ENCODE measurements at places on chromosomes 11 and 22.

GRCh38 chr11:71371674-71372069 is 76.5 kb downstream of the DHCR7 start:
- H3K36me3 ChIP-seq: no peaks in the 10 kb centered on the region
- DNase-seq: no peak
- no peaks in the 10 kb centered on the region for H3K27me3 ChIP-seq
- no peak overlapping the region for H3K4me3 ChIP-seq

GRCh38 chr22:27344546-27344945 is 457.0 kb downstream of the MN1 start:
- H3K4me3 ChIP-seq: no peak overlapping the region
- no peak for DNase-seq
- H3K27me3 ChIP-seq: no peaks in the 10 kb centered on the region
- no peak overlapping the region for H3K27ac ChIP-seq
- no peaks in the 10 kb centered on the region for H3K4me1 ChIP-seq

GRCh38 chr22:23376256-23376655 is 195.9 kb downstream of the BCR start:
- no peak for DNase-seq
- no peaks in the 10 kb centered on the region for H3K27me3 ChIP-seq
- H3K4me3 ChIP-seq: no peak overlapping the region
- no peaks in the 10 kb centered on the region for H3K36me3 ChIP-seq

GRCh38 chr22:20550851-20551744 is 43.7 kb downstream of the MED15 start:
- H3K36me3 ChIP-seq: peaks cover 32% of the 10 kb centered on the region
- H3K27ac ChIP-seq: peak overlapping the region; percentile 92
- DNase-seq: peak; percentile 55
- no peaks in the 10 kb centered on the region for H3K27me3 ChIP-seq

- no peak overlapping the region for H3K4me3 ChIP-seq
- H3K36me3 ChIP-seq: no peaks in the 10 kb centered on the region
- H3K4me1 ChIP-seq: peaks cover 12% of the 10 kb centered on the region
- no peak overlapping the region for H3K27ac ChIP-seq
Observed at GRCh38 chr22:31127181-31127772, 4.5 kb downstream of the INPP5J start.

DNA sequence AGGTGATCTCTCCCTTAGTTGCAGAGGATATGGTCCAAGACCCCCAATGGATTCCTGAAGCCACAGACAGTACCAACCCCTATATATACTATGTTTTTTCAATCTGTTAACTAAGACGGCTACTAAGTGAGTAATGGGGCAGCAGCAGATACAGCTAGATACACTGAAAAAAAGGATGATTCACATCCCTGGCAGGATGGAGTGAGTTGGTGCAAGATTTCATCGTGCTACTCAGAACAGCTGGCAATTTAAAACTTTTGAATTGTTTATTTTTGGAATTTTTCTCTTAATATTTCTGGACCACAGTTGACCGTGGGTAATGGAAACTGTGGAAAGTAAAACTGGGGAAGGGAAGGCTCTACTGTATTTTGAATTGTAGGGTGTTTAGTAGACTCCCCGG is 17.0 kb upstream of the TMEM218 start:
- no peaks in the 10 kb centered on the region for H3K27me3 ChIP-seq
- no peak overlapping the region for H3K4me3 ChIP-seq
- no peaks in the 10 kb centered on the region for H3K36me3 ChIP-seq
- no peak for DNase-seq
- H3K4me1 ChIP-seq: no peaks in the 10 kb centered on the region

DNA sequence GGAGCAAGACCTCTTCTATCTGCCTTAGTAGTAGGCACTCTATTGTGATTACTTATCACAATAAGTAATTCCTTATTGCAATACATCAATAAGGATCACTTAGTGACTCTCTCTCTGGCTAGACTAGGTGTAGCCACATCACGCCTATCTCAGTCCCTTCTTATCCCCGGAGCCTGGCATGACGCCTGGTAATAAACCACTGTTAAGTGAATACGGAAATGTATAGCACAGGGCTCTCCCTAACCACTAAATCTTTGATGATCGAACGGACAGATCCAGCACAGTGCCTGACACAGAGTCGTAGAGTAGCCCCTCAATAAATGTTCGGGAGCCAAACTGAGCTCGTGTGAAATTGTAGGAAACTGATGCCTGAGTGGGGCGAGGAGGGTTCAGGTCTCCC is 143.3 kb downstream of the FBXO7 start:
- H3K27me3 ChIP-seq: no peaks in the 10 kb centered on the region
- no peaks in the 10 kb centered on the region for H3K36me3 ChIP-seq
- peak overlapping the region; percentile 91 for H3K27ac ChIP-seq
- no peak overlapping the region for H3K4me3 ChIP-seq

DNA sequence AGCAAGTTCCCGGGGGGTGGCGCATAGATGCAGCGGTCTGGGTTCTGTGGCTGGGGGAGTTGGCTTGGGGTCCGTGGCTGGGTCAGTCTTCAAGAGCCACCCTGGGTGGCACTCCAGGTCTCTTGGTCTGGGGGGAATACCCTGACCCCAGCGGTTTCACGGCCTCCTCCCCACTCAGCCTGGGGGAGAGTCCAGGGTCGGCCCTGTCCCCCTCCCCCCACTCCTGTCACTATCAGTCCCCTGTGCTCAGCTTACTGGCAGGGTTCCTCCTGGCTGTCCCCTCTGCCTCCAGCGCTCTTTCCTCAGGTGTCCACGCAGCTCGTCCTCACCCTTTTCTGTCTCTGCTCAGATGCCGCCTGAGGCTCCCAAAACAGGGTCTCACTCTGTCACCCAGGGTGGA is 68.5 kb upstream of the PARVG start:
- no peaks in the 10 kb centered on the region for H3K36me3 ChIP-seq
- DNase-seq: no peak

DNA sequence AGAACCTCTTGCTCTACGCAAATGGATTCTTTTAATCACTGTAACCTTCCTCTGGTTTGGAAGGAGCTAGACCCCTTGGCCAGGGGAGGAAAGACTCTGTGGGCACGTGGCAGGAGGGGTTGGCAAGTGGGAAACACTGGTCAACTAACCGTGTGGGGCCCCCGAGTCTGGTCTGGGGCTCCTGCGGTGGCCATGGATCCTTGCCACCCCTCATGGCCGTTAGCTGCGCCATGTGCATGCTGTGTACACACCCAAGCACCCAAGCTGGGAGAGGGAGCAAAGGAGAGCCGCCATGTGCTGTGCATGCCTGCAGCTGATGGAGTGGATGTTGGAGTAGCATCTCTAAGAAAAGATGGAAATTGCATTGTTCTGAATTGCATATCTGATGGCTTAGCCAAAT is 730.6 kb downstream of the FAM181B start:
- no peak overlapping the region for H3K27ac ChIP-seq
- H3K27me3 ChIP-seq: no peaks in the 10 kb centered on the region
- no peaks in the 10 kb centered on the region for H3K4me1 ChIP-seq
- H3K4me3 ChIP-seq: no peak overlapping the region
- H3K36me3 ChIP-seq: no peaks in the 10 kb centered on the region

- DNase-seq: no peak
- H3K27me3 ChIP-seq: no peaks in the 10 kb centered on the region
Observed at GRCh38 chr11:73342633-73343032, 33.6 kb upstream of the RELT start.

- H3K36me3 ChIP-seq: peaks cover 98% of the 10 kb centered on the region
- no peak for DNase-seq
- no peaks in the 10 kb centered on the region for H3K4me1 ChIP-seq
- H3K4me3 ChIP-seq: no peak overlapping the region
- H3K27me3 ChIP-seq: no peaks in the 10 kb centered on the region
Observed at GRCh38 chr11:492427-493226, 14.4 kb downstream of the RNH1 start.

DNA sequence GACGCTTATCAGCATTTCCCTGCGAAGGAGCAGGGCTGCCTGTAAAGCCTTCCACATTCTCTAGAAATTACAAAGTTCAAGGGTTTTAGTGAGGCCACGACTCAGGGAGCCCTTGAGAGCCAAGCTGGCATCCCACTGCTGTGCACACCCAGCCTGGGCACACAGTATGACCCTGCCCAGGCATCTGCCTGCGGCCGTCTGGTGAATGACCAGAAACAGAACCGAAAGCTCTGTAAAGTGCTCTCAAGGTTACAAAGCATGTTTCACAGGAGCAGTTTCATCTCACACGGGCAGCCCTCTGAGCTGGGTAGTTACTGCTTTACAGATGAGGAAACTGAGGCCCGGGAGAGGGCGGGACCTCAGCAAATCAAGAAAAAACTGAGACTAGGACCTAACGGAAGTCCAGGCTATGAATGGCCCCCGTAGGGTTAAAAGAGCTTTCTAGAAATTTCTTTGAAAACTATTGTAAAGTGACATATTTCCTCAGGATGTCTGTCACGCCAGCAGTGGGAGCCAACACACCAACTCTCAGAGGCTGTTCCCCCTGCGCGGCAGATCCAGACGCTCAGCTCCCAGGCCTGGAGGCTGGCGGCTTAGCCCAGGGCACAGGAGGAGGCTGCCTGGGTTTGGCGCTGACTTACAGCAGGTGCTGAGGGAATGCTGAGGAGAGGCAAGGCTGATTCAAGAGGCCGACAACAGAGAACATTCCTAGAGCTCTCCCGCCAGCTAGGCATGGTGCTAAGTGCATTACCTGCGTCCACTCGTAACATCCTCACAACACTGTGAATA is 7.7 kb upstream of the TCF20 start:
- H3K36me3 ChIP-seq: no peaks in the 10 kb centered on the region
- H3K4me1 ChIP-seq: peaks cover 3% of the 10 kb centered on the region
- no peak for DNase-seq

DNA sequence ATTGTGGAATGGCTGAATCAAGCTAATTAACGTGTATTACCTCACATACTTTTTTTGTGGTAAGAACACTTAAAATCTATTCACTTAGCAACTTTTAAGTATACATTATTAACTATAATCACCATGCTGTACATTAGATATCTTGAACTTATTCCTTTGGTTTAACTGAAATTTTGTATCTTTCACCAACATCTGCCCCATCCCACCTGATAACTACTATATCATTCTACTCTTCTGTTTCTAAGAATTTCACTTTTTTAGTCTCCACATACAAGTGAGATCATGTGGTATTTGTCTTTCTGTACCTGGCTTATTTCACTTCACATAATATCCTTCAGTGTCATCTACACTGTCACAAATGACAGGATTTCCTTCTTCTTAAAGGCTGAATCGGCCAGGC is 17.1 kb upstream of the VWA5A start:
- H3K36me3 ChIP-seq: no peaks in the 10 kb centered on the region
- DNase-seq: no peak
- no peaks in the 10 kb centered on the region for H3K4me1 ChIP-seq
- H3K27me3 ChIP-seq: no peaks in the 10 kb centered on the region

- H3K27ac ChIP-seq: no peak overlapping the region
- no peak for DNase-seq
- no peaks in the 10 kb centered on the region for H3K4me1 ChIP-seq
Observed at GRCh38 chr22:28466399-28466798, 213.2 kb downstream of the TTC28 start.

DNA sequence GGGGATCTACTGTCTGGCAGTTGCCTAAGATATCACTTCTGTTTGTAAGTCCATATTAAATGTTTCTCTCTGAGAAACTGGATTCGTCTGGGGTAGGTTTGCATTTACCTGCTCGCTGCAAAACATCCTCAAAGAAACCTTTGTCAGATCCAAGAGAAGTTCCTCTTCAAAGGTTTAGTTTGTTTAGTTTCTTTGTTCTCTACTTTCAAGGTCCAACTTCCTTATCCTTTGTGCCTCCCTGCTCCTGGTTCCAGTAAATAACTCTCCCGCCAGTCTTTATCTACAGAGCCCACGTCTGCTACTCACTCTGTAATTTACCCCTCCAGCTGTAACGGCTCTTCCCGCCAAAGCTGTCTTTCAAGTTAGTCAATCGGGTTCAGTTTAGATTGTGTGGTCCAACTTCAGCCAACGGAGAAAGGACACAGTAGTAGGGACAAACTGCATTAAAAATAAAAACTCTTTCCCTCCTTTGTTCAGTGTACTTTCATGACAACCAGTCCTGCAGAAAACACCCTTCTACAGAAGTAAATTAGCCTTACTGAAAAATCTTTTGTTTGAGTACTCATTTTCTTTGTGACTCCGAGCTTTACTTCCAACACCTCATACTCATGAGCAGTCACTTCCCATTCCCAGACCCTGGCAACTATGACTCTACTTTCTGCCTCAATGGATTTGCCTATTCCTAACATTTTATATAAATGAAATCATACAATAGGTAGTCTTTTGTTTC is 41.0 kb downstream of the TMPRSS5 start:
- H3K4me3 ChIP-seq: no peak overlapping the region
- H3K27me3 ChIP-seq: no peaks in the 10 kb centered on the region
- no peak overlapping the region for H3K27ac ChIP-seq
- DNase-seq: no peak

DNA sequence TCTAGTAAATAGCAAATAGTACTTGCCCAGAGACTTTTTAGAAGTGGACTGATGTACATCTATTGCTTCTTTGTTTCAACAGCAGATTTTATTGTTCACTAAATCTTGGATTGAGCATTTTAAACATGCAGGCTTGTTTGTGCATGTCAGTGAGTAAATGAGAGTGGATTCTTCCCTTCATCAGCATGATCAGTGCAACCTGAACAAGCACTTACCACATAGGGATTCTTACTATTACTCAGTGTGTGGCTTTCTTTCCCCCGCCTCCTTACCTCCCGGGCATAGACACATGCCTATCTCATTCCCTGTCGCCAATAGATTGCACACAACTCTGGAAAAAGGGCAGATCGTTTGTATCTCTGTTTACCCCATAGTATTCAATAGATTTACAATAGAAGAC is 197.5 kb downstream of the C11orf87 start:
- H3K4me3 ChIP-seq: no peak overlapping the region
- H3K36me3 ChIP-seq: no peaks in the 10 kb centered on the region
- no peaks in the 10 kb centered on the region for H3K27me3 ChIP-seq
- DNase-seq: no peak
- H3K4me1 ChIP-seq: no peaks in the 10 kb centered on the region
- H3K27ac ChIP-seq: no peak overlapping the region

GRCh38 chr22:49678137-49678841 is 149.4 kb downstream of the BRD1 start:
- H3K27me3 ChIP-seq: no peaks in the 10 kb centered on the region
- no peak for DNase-seq
- no peaks in the 10 kb centered on the region for H3K36me3 ChIP-seq

DNA sequence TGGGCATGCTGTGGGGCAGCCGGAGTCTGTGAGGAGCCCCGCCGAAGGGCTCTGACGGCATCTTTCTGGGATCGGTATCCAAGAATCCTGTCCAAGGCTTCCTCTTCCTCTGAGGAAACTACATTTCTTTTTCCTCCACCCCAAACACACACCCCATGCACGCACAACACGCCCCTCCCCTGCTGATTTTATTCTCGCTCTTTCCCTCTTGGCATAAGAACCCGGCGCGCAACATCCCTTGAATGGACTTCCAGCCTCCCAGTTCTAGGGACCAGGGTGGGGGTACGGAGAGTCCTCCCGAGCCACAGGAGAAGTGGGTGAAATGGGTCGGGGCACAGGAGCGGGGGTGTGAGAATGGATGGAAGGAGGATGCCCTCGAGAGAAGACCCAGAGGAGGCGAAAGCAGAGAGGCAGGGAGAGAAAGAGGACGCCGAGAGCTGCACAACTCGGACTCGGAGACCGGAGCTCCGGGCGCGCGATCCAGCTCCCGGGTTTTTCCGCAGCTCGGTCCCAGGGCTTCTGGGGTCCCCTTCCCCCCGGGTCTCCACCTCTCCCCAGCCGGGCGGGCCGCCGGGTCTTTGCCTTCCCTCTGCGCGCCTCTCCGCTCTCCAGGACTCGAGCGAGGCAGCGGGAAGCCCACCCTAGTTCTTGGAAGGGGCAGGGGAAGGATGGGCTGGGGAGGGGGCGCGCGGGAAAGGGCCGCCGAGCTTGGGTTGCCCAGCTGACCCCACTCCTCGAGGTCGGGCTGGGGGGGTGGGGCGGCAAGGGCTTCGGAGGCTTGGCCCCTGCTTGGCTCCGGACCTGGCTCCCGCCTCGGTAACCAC is 1.5 kb upstream of the LARGE1 start:
- no peaks in the 10 kb centered on the region for H3K36me3 ChIP-seq
- H3K4me1 ChIP-seq: peaks cover 22% of the 10 kb centered on the region
- peak overlapping the region; percentile 86 for H3K27ac ChIP-seq
- peak; percentile 78 for DNase-seq
- H3K4me3 ChIP-seq: peak overlapping the region; percentile 88
- H3K27me3 ChIP-seq: no peaks in the 10 kb centered on the region

Data from tibial artery (tissue), 4 donors.